ENCODE measurements at places on chromosomes 13 and 19.

- no peak for DNase-seq
Measured at GRCh38 chr13:35984776-35985453, 146.3 kb downstream of the DCLK1 start.

GRCh38 chr13:25046985-25047511 lies 48.9 kb upstream of the PABPC3 start:
- DNase-seq, result peak; percentile 90

DNA sequence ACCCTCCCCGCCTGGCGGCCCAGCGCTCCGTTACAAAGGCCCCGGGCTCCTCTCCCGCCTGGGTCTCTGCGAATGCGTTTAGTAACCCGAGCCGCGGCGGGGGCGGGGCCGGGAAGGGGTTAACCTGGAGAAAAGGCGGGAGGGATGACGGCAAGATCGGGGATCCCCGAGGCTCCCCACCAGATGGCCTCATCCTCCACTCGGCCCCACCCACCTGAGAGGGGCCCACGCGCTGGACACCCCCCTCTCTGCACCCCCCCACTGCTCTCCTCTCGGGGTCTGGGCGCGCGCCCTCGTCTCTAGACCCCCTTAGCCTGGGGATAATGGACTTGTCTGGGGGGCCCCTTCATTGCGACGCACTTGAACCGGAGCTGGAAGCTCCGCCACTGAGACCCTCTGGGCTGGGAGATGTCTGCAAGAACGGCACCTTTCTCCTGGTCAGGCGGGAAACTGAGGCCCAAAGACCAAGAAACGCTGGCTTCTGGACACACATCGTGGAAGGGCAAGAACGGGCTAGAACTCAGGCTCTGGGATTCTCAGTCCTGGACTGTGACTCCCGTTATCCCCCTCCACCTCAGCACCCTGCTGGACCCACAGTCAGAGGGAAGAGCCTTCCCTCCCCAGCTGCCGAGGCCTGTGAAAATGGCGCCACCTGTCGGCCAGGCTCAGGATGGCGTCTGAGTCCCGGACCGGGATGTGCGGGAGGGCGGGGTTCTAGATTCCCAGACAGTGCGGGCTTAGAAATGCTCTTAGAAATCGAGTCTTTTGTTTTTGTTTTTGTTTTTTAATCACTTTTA lies 2.9 kb upstream of the LTBP4 start:
- DNase-seq, result peak; percentile 93

GRCh38 chr13:41833201-41833600 lies 127.7 kb downstream of the VWA8 start:
- DNase-seq, result no peak

GRCh38 chr19:58217069-58217481 lies 11.6 kb upstream of the ZNF544 start:
- DNase-seq, result no peak

DNA sequence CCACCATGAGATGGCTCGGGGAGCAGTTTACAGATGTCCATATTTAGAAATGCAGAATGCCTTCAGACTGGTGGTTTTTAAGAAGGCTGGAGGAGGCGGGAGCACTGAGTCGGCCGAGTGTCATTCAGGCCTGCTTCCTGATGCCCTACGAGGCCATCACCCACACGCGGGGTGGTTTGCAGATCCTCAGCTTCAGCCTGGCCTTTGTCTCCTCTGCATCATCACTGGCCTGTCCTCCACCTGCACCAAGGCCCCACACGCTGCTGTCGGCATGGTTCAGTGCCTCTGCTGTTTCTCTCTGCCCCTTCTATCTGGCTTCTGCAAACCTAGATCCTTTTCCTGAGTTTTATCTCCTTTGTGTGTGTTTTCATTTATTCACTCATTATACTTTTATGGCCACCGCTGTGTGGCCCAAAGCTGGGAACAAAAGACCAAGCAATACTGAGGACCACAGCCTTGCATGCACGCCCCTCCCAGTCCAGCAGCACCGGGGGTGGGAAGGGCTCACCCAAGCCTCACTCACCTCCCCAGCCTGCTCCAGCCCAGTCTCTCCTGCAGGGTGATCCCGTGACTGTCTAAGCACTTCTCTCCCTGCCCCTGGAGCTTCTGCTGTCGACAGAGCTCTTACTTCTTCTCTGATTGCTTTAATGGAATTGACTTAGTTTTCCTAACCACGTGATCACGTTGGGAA lies 240.8 kb downstream of the TEX29 start:
- DNase-seq, result no peak

DNA sequence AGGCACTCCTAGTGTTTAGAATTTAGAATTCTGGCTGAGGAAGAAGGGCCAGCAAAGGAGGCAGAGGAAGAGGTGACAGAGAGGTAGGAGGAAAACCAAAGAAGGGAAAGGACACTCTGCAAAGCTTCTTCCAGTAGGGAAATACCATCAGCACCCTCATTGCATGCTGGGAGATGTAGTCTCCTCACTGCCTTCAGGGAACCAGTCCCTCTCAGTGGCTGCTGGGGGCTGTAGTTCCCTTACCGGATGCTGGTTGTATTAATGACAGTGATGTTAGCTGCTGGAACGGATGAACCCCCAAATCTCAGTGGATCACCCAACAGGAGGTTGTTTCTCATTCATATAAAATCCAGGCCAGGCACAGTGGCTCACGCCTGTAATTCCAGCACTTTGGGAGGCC lies 10.1 kb downstream of the GRIN2D start:
- peak; percentile 76 for DNase-seq

- DNase-seq, result no peak
Measured at GRCh38 chr19:47005164-47005641, 14.4 kb upstream of the NPAS1 start.

GRCh38 chr13:50629966-50630365 lies 213.5 kb downstream of the DLEU7 start:
- DNase-seq, result no peak

DNA sequence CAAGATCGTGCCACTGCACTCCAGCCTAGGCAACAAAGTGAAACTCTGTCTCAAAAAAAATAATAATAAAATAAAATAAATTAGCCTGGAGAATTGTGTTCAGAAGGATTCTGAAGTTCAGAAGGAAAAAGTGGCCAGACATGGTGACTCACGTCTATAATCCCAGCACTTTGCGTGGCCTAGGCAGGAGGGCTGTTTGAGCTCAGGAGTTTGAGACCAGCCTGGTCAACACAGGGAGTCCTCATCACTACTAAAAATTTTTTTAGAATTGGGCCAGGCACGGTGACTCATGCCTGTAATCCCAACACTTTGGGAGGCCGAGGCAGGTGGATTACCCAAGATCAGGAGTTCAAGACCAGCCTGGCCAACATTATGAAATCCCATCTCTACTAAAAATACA lies 6.0 kb downstream of the RDH8 start:
- no peak for DNase-seq

DNA sequence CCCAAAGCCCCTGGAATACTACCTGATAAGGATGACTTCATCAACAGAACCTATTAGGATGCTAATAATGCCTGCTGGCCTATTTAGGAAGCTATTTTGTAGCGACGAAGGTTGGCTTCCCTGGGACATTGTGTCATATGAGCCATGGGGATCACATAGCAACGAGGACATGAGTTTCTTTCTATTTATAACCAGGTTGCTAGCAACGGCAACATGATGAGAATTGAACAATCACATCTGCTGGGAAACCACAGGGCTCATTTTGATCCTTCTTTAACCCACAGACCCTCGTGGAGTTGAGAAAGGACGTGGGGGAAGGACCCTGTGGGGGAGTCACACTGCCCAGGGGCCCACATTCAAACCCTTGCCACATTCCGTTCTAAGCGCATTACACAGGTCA lies 172.2 kb downstream of the COL4A1 start:
- peak; percentile 28 for DNase-seq

DNA sequence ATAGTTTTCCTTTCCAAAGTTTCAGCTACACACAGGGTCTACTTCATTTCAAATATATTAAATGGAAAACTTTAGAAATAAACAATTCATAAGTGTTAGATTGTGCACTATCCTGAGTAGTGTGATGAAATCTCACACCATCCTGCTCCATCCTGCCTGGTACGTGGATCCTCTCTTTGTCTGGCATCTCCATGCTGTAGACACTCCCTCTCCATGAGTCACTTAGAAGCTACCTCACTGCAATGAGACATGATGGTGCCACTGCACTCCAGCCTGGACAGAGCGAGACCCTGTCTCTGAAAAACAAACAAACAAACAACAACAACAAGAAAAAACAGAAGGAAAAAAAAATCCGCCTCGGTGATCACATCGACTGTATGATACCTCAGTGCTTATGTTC lies 191.8 kb downstream of the PCCA start:
- DNase-seq, result no peak

Measured in ecto neural progenitor cell (in vitro differentiated cells).